Cortex of kidney (tissue), 1 donor: ENCODE measurements at places on chromosomes 6 and 20.

- no peak for DNase-seq
These were observed 223.1 kb downstream of the EYA2 start for GRCh38 chr20:47117773-47118172.

DNA sequence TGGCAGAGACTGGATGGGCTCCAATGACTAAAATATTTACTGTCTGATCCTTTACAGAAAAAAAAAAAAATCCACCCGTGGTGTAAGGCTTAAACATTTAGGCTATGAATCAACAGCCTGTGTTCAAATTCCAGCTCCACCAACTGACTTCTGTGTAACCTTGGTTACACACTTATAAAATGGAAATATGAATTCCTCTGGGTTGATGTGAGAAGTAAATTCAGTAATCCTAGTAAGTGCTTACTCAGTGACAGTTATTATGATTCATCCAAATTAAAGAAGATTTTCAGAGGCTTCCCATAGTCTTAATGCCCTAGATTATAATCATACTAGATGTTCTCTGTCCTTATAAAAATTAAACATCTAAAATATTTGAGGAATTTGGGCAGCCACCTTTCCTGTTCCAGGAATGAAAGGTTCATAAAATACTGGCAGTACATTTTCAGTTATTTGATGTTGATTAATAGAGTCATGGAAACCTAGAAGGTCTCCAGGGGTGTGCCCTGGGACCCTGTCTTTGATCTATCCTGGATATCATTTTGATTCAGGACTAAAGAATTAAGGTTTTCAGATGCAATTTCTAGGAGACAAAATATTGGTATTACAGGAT, 180.3 kb upstream of the ZNF217 start:
- DNase-seq: no peak

- no peak for DNase-seq
These were observed 475.3 kb upstream of the SOX4 start for GRCh38 chr6:21118216-21118780.

GRCh38 chr6:24910961-24911725, 24.6 kb downstream of the RIPOR2 start:
- DNase-seq: no peak

GRCh38 chr6:108120311-108120710, 45.5 kb upstream of the NR2E1 start:
- DNase-seq: no peak

DNA sequence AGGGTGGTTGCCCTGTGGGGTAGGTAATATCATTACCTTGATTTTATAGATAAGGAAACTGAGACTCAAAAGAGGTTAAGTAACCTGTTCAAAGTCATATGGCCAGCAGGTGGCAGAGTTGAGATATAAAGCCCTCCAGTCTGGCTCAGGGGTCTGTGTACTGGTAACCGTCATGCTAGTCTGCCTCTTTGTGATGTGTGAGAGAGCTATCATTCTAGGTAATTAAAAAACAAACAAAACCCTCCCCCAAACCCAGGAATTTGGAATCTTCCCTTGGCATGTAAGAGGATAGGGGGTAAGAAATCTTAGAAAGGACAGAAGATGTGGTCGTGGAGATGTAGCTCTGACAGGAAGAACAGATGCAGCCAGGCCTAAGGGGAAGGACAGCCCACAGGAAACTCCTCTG, 206.0 kb downstream of the CDC5L start:
- no peak for DNase-seq

DNA sequence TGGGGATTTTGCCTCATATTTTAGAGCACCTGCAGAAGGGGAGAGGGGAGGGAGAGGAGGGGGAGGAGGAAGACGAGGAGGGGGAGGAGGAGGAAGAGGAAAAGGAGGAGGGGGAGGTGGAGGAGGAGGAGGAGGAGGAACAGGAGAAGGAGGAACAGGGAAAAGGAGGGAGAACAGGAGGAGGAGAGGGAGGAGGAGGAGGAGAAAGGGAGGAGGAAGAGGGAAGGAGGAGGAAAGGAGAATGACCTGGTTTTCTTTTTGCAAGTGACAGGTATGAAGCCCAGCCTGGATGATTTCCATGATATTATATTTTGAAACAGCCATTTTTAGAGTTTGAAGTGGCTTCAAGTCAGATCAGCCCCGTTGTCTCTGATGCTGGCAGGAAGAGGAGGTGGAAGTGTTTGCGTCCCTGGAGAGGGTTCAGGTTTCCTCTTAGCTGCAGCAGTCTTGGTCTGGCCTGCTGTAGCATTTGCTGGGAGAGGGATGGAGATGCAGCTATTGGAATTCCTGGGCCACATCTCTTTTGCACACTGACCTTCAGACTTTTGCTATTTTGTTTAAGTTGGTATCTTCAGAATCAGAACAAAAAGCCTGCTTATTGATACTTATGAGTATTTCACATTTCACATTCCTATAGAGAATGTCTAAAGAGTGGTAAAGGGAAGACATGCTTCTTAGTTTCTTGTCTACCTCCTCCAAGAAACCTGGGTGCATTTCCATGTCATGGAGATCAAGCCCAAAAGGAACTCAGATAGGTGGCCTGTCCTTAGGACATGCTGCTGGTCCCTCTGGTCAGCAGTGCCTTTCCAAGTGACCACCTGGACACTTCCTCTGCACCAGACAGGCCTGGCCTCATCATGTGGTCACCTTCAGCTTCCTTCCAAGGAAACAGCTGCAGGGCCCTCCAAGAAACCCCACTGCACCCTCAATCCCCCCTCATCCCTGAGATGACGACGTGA, 54.3 kb upstream of the IYD start:
- DNase-seq: no peak

- DNase-seq: no peak
These were observed 208.9 kb downstream of the KIF16B start for GRCh38 chr20:16364320-16364687.

GRCh38 chr6:15796844-15797243, 134.0 kb upstream of the DTNBP1 start:
- no peak for DNase-seq

DNA sequence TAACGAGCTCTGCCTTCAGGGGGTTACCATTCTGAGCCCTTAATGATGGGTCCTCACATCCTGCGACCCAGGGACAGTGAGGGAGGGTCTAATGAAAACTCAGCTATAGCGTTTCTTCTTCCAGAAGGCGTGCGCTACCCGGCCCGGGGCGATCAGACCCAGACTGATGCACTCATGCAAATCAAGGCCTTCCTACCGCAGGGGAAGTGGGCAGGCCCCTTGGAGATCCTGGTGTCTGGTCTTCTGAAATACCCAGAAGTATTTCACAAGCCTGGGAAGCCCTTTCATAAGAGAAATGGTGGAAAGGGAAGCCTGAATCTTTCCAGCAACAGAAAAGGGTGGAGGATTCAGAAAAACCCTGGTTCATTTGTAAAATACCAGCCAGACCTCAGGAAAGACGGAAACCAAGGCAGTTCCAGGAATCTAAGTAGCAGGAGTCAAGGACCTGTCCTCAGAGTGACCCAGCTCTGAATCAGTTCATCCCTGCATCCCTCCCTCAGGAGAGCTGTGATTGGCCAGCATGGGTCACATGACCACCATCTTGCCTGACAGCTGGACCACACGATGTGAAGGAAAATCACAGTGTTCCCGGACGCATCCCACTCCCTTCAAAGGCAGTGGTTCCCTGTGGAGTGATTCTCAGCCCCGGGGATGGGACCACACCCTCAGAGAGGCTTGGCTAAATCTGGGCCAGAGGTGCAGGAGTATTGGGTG, 12.7 kb downstream of the BFSP1 start:
- DNase-seq: no peak

DNA sequence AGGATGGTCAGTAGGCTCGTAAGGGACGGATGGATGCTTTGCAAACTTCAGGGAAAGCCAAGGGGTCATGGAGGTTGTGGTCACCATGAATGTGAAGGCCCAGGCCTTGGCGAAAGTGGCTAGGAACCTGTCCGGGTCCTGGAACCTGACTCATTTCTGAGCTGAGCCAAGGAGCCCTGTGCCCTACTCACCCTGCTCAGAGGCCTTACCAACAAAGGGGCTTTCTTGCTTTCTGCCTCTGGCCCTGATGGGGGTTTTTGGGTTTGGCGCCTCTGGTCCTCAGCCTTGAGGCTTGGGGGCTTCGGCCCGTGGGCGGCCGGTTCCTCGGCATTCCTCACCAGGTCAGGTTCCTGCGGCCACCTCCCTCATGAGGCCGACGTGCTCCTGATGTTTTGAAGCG, 155.1 kb downstream of the DTNBP1 start:
- no peak for DNase-seq

DNA sequence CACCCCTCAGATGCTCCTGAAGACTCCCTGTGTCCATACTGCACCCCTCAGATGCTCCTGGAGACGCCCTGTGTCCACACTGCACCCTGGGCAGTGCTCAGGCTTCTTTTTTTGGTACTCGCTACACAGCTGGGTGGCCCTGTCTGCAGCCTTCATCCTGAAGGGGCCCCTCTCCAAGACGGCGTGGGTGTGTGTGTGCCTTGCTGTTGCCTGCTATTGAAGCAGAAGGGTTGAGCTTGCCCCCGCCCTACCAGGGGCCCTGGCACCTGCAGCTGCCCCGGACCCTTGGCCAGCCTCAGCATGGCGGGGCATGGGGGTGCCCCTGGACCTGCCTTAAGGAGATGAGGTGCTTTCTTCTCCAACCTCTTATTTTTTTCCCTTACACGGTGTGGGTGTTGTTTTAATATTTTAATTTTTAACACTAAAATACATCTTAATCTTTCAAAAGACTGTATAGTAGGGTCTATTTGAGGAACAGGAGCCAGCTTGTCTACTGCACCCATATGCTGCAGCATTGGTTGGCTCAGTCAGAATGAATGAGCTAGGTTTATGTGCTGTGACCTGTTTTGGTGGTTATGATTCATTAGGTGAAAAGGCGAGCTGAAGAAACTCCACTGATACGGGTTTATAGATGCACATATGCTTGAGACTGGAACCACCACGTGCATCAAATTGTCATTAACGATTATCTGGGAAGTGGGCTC, 135.9 kb downstream of the AGPAT4 start:
- DNase-seq: no peak

DNA sequence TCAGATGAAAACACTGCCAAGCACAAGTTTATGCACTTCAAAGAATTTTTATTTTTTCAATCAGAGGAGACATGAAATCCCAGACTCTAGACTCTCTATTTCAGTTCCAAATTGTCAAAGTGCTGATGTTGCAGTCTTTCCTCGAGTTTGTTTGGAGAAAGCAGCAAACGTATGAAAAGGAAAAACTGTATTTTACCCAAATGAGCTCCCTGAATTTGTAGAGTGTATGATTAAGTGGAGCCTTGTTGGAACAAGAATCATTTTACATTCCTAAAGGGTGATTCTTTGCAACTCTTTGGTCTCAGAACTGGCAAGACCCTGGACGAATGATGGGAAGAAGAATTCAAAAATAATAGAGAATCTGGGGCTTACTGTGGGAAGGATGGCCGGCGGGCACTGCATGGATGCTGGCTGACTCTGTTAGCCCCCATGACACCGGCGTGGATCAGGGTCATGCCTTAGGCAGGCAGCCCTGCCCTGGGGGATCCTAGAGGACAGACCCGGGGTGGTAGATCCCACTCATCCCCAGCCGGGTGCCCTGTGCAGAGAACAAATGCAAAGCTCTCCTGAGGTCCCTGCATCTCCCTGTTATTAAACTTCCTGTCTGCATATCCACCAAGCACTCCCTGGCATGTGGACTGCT, 207.4 kb downstream of the FNDC1 start:
- no peak for DNase-seq

DNA sequence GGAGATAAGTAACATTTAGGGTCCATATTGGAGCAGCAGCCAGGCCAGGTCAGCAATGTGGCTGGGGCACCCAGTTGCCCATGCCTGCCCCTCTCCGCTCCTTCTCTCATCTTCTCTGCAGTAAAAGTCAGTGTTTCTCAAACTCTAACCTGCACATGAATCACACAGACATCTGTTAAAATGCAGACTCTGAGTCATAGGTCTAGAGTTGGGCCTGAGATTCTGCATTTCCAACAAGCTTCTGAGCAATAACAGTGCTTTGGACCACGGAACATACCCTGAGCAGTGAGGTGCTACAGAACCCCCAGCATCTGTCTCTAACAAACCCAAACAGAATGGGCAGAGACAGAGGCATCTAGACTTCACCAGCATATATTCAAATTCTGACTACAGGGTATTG, 10.1 kb downstream of the PHF10 start:
- DNase-seq: no peak

DNA sequence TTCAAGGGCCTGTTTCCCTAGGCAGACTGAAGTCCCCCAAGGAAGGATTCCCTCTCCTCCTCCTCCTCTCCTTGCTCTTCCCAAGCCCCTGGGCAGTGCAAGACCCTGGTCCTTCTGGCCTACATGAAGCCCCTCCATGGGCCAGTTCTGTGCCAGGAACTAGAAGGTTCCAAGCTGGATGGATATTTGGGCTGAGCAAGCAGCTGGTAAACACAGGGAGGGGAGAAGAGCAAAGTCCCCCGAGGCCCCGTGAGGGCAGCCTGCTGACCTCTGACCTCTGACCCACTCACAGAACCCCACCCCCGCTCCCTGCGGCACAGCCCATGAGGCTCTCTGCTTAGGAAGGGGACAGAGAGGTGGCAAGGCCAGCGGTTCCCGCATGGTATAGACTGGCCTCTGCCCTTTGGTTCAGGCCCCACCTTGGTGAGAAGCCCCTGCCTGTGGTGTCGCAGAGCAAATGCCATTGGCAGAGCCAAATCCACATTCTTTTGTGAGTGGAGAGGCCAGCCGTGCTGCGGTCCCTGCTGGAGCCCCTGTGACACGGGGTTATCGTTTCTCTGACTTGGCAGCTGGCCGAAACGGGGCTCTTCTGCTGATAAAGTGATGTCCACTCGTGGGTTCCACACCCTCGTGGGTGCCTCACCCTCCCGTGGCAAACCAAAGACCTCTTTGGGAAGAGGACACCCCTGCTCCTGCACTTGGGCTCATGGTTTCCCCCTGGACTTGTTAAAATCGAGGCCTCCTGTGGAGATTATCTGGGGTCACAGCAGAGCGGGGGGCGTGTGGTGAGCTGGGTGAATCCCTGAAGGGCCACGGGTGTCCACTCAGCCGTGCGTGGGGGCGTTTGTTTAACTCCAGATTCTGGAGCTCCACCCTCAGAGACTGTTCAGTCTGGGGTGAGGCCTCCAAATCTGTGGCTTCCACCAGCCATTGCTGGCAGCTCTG, 2.1 kb upstream of the CHRNA4 start:
- DNase-seq: no peak

DNA sequence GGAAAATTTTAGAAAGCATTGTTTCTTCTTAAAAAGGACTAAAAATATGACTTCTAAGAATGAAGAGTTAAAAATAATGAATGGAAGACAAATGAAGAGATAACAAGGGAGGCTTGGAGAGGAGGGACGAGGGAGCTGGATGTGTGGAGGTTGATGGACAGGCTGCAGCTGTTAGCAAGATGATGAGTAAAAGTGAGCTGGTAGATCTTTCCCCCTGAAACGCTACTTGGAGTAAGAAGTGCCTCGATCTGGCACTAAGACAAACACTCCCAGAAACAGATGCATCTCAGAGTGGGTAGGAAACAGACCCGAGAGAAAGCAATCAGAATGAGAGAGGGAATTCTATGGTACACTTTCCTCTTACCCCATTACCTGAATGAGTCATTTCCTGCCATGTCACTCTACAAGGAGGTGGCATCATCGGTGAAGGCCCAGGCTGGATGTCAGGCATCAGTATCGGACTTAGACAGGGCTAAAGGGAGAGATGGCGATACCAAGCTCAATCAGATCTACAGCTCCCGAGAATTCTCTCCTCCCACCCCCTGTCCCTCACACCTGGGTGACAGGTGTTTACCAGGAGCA, 154.1 kb upstream of the BMP2 start:
- DNase-seq: no peak

GRCh38 chr20:7981374-7981773, 38.2 kb downstream of the TMX4 start:
- DNase-seq: no peak

GRCh38 chr6:116256694-116257093, 2.8 kb upstream of the TSPYL4 start:
- DNase-seq: no peak
